ENCODE measurements at places on chromosomes 16 and 17. TPM values are rescaled to one million over a fixed set of nuclear protein-coding genes. Genes with fewer than 3 reads are reported as not detected.

The TBC1D3I gene
- 1.9 TPM for total RNA-seq

DNA sequence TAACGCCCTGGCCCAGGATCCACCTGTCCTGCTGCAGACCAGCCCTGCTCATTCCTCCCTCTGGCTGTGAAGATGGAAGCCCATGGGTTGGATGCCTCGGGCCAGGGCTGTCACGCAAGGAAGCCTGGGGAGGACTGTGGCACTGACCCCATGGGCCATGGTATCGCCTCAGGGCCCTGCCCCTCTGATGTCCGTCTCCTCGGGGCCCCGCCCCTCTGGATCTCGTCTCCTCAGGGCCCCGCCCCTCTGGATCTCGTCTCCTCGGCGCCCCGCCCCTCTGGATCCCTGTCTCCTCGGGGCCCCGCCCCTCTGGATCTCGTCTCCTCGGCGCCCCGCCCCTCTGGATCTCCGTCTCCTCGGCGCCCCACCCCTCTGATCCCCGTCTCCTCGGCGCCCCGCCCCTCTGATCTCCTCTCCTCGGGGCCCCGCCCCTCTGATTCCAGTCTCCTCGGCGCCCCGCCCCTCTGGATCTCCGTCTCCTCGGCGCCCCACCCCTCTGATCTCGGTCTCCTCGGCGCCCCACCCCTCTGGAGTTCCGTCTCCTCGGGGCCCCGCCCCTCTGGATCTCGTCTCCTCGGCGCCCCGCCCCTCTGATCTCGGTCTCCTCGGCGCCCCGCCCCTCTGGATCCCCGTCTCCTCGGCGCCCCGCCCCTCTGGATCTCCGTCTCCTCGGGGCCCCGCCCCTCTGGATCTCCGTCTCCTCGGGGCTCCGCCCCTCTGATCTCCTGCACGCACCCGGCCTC lies 24.0 kb downstream of the METRNL start:
- no peaks in the 10 kb centered on the region for H3K36me3 ChIP-seq
- H3K27ac ChIP-seq, result no peak overlapping the region
- DNase-seq, result no peak
- H3K4me3 ChIP-seq, result no peak overlapping the region
- peaks cover 16% of the 10 kb centered on the region for H3K4me1 ChIP-seq

GRCh38 chr17:63344383-63344782 lies 101.7 kb downstream of the CYB561 start:
- no peak overlapping the region for H3K27ac ChIP-seq
- no peak for DNase-seq
- no peaks in the 10 kb centered on the region for H3K36me3 ChIP-seq
- H3K27me3 ChIP-seq, result peaks cover 3% of the 10 kb centered on the region

- H3K36me3 ChIP-seq, result no peaks in the 10 kb centered on the region
- no peak overlapping the region for H3K27ac ChIP-seq
- H3K4me3 ChIP-seq, result no peak overlapping the region
Measured at GRCh38 chr16:60405286-60405685, 1631.0 kb downstream of the CDH8 start.

DNA sequence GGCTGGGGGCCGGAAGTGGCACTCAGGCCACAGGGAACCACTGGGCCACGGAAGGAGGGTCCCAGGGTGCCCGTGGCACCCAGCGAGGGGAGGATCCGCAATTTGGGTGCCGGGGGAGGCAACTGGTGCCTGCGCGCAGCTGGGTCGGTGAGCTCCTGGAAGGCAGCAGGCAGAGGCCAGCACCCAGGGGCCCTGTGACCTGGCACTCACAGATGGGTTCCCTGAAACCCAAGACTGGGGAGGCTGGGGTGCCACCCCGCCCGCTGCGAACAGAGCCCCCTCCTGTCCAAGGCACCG lies 663 bp downstream of the SSTR5 start:
- H3K27me3 ChIP-seq, result peaks cover 11% of the 10 kb centered on the region
- H3K27ac ChIP-seq, result no peak overlapping the region
- no peak for DNase-seq
- H3K4me3 ChIP-seq, result no peak overlapping the region
- H3K4me1 ChIP-seq, result peaks cover 16% of the 10 kb centered on the region

- no peak for DNase-seq
- H3K4me1 ChIP-seq, result peaks cover 22% of the 10 kb centered on the region
Measured at GRCh38 chr17:6374761-6375312, 60.1 kb downstream of the AIPL1 start.

GRCh38 chr16:56532714-56533113 lies 12.9 kb upstream of the BBS2 start:
- no peaks in the 10 kb centered on the region for H3K36me3 ChIP-seq
- H3K4me1 ChIP-seq, result no peaks in the 10 kb centered on the region
- H3K27ac ChIP-seq, result no peak overlapping the region
- DNase-seq, result no peak
- H3K4me3 ChIP-seq, result no peak overlapping the region
- peaks cover 50% of the 10 kb centered on the region for H3K27me3 ChIP-seq

The ESRP2 gene
- total RNA-seq, result 88.6 TPM
